Aortic smooth muscle cell (primary cell): ENCODE measurements at places on chromosomes 11 and 22. TPM values are rescaled to one million over a fixed set of nuclear protein-coding genes. Genes with fewer than 3 reads are reported as not detected.

Gene EIF3F
- 185 and 208 TPM in 2 replicates for total RNA-seq

Gene FERMT3
- 50.9 and 96.3 TPM in 2 replicates for total RNA-seq

Gene ZNHIT2
- total RNA-seq, result 6.0 and 6.1 TPM in 2 replicates

Gene IGLL5
- not detected in 2 replicates for total RNA-seq

Gene EFEMP2
- 78.6 and 82.4 TPM in 2 replicates for total RNA-seq

Gene MRGPRX4
- total RNA-seq, result not detected in 2 replicates

Gene GLYAT
- total RNA-seq, result not detected in 2 replicates

Gene BRMS1
- total RNA-seq, result 50.1 and 58.0 TPM in 2 replicates

Gene PIK3IP1
- total RNA-seq, result 28.9 and 52.6 TPM in 2 replicates

Gene LMO2
- 92.6 and 152 TPM in 2 replicates for total RNA-seq

Gene TPH1
- total RNA-seq, result under 0.01 and 0.12 TPM in 2 replicates

Gene CNTF
- 0.92 and 1.9 TPM in 2 replicates for total RNA-seq

Gene LRRC75B
- total RNA-seq, result 2.2 and 3.0 TPM in 2 replicates

Gene KCNJ1
- total RNA-seq, result 0.06 TPM in 1 of 2 replicates, not detected in the other

Gene SVIP
- total RNA-seq, result 9.1 and 10.3 TPM in 2 replicates

Gene MFRP
- total RNA-seq, result not detected in 2 replicates

Gene LARGE2
- not detected in 2 replicates for total RNA-seq

Gene NCF4
- total RNA-seq, result not detected in 2 replicates

Gene NLRP10
- 0.75 and 1.7 TPM in 2 replicates for total RNA-seq

Gene OR51S1
- not detected in 2 replicates for total RNA-seq

Gene RBFOX2
- 153 and 169 TPM in 2 replicates for total RNA-seq

Gene HEPN1
- not detected in 2 replicates for total RNA-seq

Gene ANAPC15
- total RNA-seq, result 40.7 and 47.6 TPM in 2 replicates

Gene PLEKHB1
- 0.37 and 0.40 TPM in 2 replicates for total RNA-seq

Gene VSTM5
- total RNA-seq, result 0.12 and 0.79 TPM in 2 replicates

Gene HTR3A
- total RNA-seq, result not detected in 2 replicates

Gene IGF2
- total RNA-seq, result under 0.01 TPM in 1 of 2 replicates, not detected in the other

Gene TSPAN18
- 0.68 and 0.92 TPM in 2 replicates for total RNA-seq

Gene KDM4E
- not detected in 2 replicates for total RNA-seq

Gene RFPL1
- not detected in 2 replicates for total RNA-seq

Gene OR4A16
- not detected in 2 replicates for total RNA-seq

Gene EXPH5
- total RNA-seq, result 0.19 and 0.53 TPM in 2 replicates

Gene ELP4
- total RNA-seq, result 13.6 and 14.5 TPM in 2 replicates

Gene MMP20
- not detected in 2 replicates for total RNA-seq

Gene MED17
- total RNA-seq, result 20.0 and 22.7 TPM in 2 replicates

Gene PHF21B
- total RNA-seq, result not detected in 2 replicates

Gene GNAZ
- total RNA-seq, result 1.8 and 2.8 TPM in 2 replicates

Gene UBQLNL
- 0.12 and 0.13 TPM in 2 replicates for total RNA-seq

Gene CYP2R1
- 6.8 and 7.9 TPM in 2 replicates for total RNA-seq
